Stimulated activated CD4-positive, alpha-beta T cell treated with anti-CD3 and anti-CD28 coated beads, Interleukin-1b, Interleukin-23, amount 100 ng/mL, for 4 hours (primary cell): ENCODE measurements at places on chromosomes 2 and 18.

GRCh38 chr2:110818767-110819481 is 86.6 kb downstream of the ACOXL start:
- DNase-seq: no peak

GRCh38 chr18:32920796-32921787 is 148.3 kb upstream of the KLHL14 start:
- DNase-seq: no peak

DNA sequence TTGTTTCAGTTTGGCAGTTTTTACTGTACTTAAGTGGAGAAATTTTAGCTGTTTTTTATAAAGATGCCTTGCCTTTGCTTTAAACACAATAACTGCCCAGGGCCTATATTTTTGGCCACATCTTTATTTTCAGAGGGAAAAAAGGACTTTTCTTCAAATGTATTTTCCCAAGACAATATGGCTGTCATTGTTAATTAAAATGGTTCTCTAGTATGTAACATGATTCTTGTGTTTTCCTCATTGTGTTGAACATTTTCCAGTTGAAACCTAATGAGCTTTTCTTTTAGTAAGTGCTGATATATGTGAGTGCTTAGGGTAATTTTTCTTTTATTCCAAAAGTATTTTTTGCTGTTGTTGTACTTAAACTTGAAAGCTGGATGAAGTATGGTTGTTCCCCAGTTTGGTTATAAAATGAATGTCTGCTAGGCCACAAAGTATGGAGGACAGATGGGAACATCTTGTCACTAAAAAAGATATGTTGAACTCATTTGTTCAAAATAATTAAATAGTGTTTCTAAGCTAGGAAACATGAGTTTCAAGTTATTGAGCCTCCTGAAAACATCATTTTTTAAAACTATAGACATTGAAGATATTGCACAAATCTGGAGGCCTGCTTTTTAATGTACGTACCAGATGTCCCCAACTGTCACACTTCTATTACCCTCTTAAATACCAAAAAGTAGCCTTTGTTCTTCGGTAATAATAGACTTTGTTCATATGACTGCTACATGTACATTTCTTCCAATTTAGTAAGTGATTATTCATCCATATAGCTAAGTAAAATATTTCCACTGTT is 147.5 kb upstream of the DAPL1 start:
- no peak for DNase-seq

DNA sequence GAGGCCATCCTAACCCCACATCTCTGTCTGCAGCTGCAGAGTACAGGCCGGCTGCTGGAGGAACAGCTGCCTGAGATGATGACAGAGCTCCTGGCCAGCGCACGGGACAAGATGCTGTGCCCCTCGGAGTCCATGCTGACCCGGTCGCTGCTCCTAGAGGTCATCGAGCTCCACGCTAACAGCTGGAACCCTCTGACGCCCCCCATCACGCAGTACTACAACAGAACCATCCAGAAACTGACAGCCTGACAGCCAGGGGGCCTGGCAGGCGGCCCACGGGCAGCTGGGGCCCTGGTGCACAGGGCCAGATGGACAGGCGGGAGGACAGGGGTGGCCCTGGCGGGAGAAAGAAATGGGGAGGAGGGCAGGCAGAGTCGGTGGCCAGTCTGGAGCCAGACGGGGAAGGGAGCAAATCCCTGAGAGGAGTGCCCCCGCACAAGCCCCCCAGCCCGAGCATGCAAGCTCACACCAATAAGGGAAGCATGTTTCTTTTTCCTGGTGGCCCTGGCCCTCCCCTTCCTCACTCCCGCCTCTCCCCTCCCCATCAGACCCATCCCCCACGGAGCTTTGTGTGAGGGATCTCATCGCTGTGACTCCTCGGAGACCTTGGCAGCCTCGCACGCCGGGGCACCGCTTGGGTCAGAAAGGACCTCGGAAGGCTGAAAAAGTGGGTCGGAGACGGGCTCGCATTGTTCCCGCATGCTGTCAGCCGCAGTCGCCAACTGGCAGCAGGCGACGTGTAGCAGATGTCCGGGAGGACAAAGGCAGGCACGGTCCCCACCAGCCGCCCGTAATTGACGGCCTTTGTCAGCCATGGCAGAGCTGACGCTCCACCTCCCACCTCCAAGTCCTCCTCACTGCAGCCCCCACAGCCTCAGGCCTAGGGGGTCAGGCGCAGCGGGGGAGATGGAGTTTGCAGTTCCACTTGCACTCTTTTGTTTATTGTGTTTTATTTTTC is 91.2 kb downstream of the SMAD7 start:
- DNase-seq: no peak

DNA sequence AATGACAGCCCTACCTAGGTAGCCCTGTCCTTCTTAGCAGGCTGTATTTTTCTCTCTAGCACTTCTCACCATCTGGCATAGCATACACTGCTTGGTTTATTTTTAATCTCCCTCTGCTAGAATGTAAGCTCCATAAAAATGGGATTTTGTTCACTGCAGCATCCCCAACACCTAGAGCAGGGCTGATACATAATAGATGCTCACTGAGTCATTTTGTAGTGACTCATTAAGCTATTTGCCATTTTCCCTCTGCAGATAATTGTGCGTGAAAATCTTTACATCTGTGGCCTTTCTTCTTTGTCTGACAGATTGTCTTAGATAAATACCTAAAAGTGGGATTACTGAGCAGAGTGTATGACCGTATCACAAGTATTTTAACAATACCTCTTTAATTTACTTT is 82.5 kb downstream of the CERS6 start:
- no peak for DNase-seq

- no peak for DNase-seq
Measured at GRCh38 chr18:54736981-54737380, 91.3 kb upstream of the RAB27B start.

DNA sequence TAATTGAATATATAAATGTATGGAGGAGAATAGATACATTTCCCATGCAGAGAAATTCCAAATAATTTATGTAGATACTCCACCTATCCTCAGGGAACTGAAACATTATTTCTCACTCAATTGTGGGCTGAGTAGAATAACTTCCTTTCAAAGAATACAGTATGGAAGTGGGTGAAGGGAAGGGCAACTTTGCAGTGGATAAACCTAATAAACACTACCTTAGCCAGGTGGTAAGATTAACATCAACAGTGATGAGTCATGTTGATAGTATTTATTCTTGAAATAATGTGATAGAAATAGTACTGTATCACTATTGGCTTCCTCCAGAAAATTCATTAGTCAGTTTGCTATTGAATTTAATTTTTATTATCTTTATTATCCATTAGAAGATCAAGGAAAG is 716.4 kb upstream of the CHAC2 start:
- no peak for DNase-seq

GRCh38 chr2:68784915-68785314 is 50.3 kb downstream of the ARHGAP25 start:
- no peak for DNase-seq
